ENCODE measurements at places on chromosomes 2 and 18.

DNA sequence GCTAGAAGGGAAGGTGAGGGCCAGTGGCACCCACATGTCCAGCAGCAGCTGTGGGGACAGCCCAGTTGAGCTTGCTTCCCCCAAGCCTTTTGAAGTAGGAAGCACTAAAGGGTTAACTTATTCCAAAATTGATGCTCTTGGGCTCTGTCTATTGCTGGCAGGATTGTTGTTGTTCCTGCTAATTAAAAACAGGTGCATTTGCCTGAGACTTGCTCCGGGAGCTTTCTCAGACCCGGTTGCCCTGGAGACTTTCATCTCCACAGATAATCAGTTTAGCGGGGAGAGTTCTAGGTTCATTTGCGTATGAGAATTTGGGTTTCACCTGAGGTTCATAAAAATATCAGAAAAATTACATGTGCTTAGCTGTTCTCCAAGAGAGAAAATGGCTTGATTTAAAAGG is 277.3 kb downstream of the LRATD1 start:
- DNase-seq, result no peak

GRCh38 chr2:36165132-36165531 is 190.4 kb upstream of the CRIM1 start:
- no peak for DNase-seq

DNA sequence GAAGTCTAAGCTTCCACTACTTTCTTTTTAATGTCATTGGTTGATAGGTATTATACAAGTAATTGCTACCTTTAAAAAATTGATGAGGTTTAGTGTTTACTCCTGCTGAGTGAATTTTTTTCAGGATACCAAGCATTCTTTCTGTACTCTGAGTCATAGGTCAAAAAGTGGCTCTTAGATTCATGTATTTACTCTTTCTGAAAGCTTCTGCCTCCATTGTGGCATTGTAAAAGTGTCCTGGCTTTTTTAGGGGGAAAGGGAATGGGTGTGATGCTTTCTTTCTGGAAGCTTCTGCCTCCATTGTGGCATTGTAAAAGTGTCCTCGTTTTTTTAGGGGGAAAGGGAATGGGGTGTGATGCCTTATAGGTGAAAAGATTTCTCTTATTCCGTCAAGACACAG is 286.5 kb downstream of the LPIN1 start:
- no peak for DNase-seq

GRCh38 chr2:161136696-161137324 is 23.4 kb upstream of the TANK start:
- DNase-seq, result no peak

GRCh38 chr2:43897492-43897891 is 58.7 kb downstream of the ABCG8 start:
- DNase-seq, result no peak

GRCh38 chr2:224345492-224345891 is 56.4 kb downstream of the FAM124B start:
- DNase-seq, result no peak

- DNase-seq, result no peak
Observed at GRCh38 chr18:50862401-50862800, 16.5 kb upstream of the ME2 start.

- peak; percentile 35 for DNase-seq
Observed at GRCh38 chr2:54657664-54658083, 65.8 kb upstream of the EML6 start.

- DNase-seq, result no peak
Observed at GRCh38 chr2:224183086-224183485, 144.0 kb upstream of the SERPINE2 start.

- no peak for DNase-seq
Observed at GRCh38 chr2:105183555-105184323, 57.8 kb upstream of the GPR45 start.

GRCh38 chr2:10008809-10009176 is 34.6 kb upstream of the KLF11 start:
- DNase-seq, result no peak

- DNase-seq, result no peak
Observed at GRCh38 chr2:222318026-222318711, 19.4 kb upstream of the PAX3 start.

DNA sequence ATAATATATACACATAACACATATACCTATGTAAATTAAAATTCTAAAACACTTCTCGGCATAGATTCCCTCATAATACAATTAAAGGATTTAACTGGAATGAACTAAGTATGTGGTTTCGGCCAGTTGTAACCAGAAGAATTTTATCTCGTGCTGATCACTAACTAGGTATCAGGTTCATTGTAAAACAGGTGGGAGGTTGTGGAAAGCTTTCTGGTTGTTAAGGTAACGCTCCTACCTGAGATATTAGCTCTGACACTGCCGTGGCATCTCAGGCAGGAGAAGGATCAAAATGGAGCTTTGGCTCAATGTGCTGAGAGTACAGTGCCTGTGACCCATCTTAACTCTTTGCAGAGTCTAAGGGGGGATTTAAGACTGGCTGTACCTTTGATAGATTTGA is 42.5 kb downstream of the SLC9A2 start:
- no peak for DNase-seq

Measured in D721Med (cell line).